ENCODE measurements at places on chromosomes 5 and 9.

DNA sequence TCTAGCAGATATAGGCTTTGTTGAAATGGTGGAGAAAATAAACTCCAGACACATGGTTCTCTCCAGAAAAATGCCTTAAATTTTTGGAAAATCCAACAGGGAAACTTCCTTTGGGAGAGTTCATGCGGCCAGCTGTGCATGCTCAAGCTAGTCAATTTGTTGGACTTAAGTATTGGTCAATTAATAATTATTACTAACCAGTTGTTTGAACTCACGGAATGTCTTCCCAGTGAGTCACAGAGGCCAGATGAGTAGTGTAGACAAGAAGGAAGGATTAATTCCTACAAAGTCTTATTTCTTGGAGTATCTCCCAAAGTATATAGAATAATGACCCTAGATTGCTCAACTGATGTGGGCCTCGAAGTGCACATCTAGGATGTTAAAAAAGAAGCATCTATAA, 103.6 kb downstream of the MACIR start:
- DNase-seq = no peak

DNA sequence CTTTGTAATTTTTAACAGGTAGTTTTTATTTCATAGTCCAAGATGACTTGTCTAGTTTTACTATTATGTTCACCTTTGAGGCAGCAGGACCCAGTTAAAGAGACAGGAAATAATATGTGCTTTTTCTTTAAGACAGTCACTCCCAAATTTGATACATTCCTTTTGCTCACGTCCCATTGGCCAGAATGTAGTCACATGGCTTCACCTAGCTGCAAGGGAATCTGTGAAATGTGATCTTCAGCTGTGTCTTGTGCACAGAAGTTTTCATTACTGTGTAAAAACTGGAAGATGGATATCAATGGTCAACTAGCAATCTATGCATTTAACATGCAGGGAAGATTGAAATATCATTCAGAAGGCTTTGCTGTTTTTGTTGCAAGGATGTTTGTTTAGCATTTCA, 41.1 kb downstream of the XRCC4 start:
- DNase-seq = no peak

- no peak for DNase-seq
Measured at GRCh38 chr5:22947921-22948320, 94.8 kb upstream of the CDH12 start.

GRCh38 chr5:122050959-122051358, 27.1 kb downstream of the LOX start:
- DNase-seq = no peak

- DNase-seq = peak; percentile 98
Measured at GRCh38 chr9:37903647-37904444, at the start of gene SLC25A51. Gene SLC25A51, minus strand, starts transcription at chr9:37904127. Its CDS starts 15,577 bp downstream, at chr9:37888550.

GRCh38 chr5:74279244-74279643, 361.3 kb downstream of the ENC1 start:
- DNase-seq = no peak

GRCh38 chr5:159104051-159104651, 4.4 kb upstream of the EBF1 start:
- DNase-seq = peak; percentile 22
